ENCODE measurements at places on chromosomes 4 and X. TPM values are rescaled to one million over a fixed set of nuclear protein-coding genes. Genes with fewer than 3 reads are reported as not detected.

The AFAP1 gene
- 32.9 TPM for total RNA-seq

The ZBED1 gene
- 59.6 TPM for total RNA-seq

The CYLC1 gene
- not detected for total RNA-seq

The AADAT gene
- total RNA-seq = 33.1 TPM

The TCEAL6 gene
- total RNA-seq = not detected

The AKAP4 gene
- not detected for total RNA-seq

The SYTL4 gene
- 1.8 TPM for total RNA-seq

The EDA2R gene
- total RNA-seq = 4.2 TPM

The MRPS18C gene
- total RNA-seq = 45.2 TPM

The PLXNB3 gene
- total RNA-seq = 0.98 TPM

The RHOH gene
- 5.5 TPM for total RNA-seq

The ZNF718 gene
- total RNA-seq = 10.3 TPM

The TRPC3 gene
- 0.84 TPM for total RNA-seq

The NUDT11 gene
- 17.9 TPM for total RNA-seq

The SPON2 gene
- 2.2 TPM for total RNA-seq

The OTUD4 gene
- 40.8 TPM for total RNA-seq

The DHRSX gene
- 61.0 TPM for total RNA-seq

The RADX gene
- 9.9 TPM for total RNA-seq

The PSAPL1 gene
- 0.38 TPM for total RNA-seq

The NXF2 gene
- not detected for total RNA-seq

The CD40LG gene
- not detected for total RNA-seq

The SOWAHB gene
- 4.9 TPM for total RNA-seq

The SSX1 gene
- not detected for total RNA-seq

The ADAM29 gene
- total RNA-seq = not detected

The CFAP99 gene
- total RNA-seq = not detected

The CAPN6 gene
- total RNA-seq = 96.5 TPM

The UGT2A3 gene
- 0.67 TPM for total RNA-seq

The FRMD7 gene
- total RNA-seq = not detected

The MAGEA2B gene
- not detected for total RNA-seq

The SSX4B gene
- not detected for total RNA-seq

The PHOX2B gene
- total RNA-seq = not detected

The ITGB1BP2 gene
- total RNA-seq = 5.8 TPM

The LRPAP1 gene
- 125 TPM for total RNA-seq

The CPEB2 gene
- 3.5 TPM for total RNA-seq

The ATP7A gene
- total RNA-seq = 12.3 TPM

The RASSF6 gene
- total RNA-seq = 10.1 TPM

The SMARCAD1 gene
- total RNA-seq = 75.1 TPM

The SLC49A3 gene
- total RNA-seq = 13.1 TPM

The MCF2 gene
- 0.31 TPM for total RNA-seq

The FAM133A gene
- 0.11 TPM for total RNA-seq

The SMIM20 gene
- total RNA-seq = 41.2 TPM

The CLDN34 gene
- total RNA-seq = 0.42 TPM

Measured in progenitor cell of endocrine pancreas (in vitro differentiated cells).